ENCODE measurements at places on chromosomes 6 and 20. TPM values are rescaled to one million over a fixed set of nuclear protein-coding genes. Genes with fewer than 3 reads are reported as not detected.

The CD93 gene
- not detected for total RNA-seq

The PRL gene
- total RNA-seq: not detected

The BMP2 gene
- 1.8 TPM for total RNA-seq

The DNAH8 gene
- 0.36 TPM for total RNA-seq

The TAAR9 gene
- not detected for total RNA-seq

The L3MBTL1 gene
- total RNA-seq: 5.6 TPM

The RNASET2 gene
- 41.3 TPM for total RNA-seq

The CLPSL2 gene
- not detected for total RNA-seq

The RBPJL gene
- not detected for total RNA-seq

The SYCP2 gene
- 1.4 TPM for total RNA-seq

- no peak for DNase-seq
- H3K4me1 ChIP-seq: no peaks in the 10 kb centered on the region
- H3K36me3 ChIP-seq: no peaks in the 10 kb centered on the region
- H3K4me3 ChIP-seq: no peak overlapping the region
These were observed 61.2 kb upstream of the CDYL start for GRCh38 chr6:4714961-4715501.

DNA sequence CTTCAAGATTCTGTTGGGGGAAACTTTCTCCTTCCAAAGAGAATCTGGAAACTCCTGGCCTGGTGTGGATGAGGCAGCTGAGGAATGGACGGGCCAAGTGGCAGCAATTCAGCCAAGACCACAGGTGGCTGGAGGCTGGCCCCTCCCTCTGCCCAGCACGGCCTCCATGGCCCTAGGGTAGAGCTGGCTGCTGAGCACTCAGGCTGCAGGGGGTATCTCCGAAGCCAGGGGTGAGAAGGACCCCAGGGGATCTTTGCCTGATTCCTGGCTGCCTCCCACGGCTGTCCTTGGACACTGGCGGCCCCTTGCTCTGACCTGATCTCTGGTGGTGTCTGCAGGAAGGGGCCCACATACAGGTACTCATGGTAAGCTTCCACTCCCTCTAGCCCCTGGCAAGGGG lies 39.0 kb downstream of the GRM4 start:
- no peak overlapping the region for H3K4me3 ChIP-seq
- no peaks in the 10 kb centered on the region for H3K4me1 ChIP-seq
- peaks cover 14% of the 10 kb centered on the region for H3K27me3 ChIP-seq

DNA sequence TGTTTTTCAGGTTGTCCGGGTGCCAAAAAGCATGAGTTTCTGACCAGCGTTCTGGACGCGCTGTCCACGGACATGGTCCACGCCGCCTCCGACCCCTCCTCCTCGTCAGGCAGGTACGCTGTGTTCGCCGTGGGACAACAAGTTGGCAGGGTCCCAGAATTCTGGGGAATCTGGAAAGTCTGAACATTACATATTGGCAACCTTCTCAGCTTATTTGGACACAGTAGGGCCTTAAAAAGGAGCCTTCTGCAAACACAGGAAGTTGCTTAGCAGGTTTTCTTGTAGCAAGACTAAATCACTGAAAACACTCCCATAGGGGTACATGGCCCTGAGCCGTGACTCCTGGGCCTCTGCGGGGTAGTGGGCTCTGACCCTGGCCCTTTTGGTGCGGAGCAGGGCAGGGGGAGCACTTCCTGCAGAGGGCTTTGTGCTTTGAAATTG lies 209.7 kb downstream of the SMOC2 start:
- no peak overlapping the region for H3K27ac ChIP-seq
- H3K27me3 ChIP-seq: no peaks in the 10 kb centered on the region
- no peak for DNase-seq
- H3K4me3 ChIP-seq: no peak overlapping the region
- H3K36me3 ChIP-seq: no peaks in the 10 kb centered on the region

- H3K27me3 ChIP-seq: no peaks in the 10 kb centered on the region
- peaks cover 61% of the 10 kb centered on the region for H3K36me3 ChIP-seq
- peak; percentile 41 for DNase-seq
These were observed 9.9 kb downstream of the SNX21 start for GRCh38 chr20:45843506-45843905.

DNA sequence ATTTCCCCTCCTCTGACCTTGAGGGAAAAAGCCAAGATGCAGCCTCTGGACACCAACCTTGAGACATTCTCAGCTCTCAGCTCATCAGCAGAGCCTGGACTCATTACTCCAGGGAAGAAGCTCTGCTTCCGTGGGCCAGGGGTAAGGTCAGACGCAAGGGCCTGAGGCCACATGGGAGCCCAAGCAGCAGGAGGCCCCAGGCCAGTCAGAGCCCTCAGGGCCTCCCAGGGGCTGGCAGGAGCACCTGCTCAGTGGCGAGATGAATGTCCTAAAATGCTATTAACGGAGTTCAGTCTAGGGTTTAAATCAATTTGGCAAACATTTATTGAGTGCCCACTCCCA lies 208.6 kb downstream of the ERMARD start:
- H3K36me3 ChIP-seq: no peaks in the 10 kb centered on the region
- no peaks in the 10 kb centered on the region for H3K4me1 ChIP-seq
- no peak overlapping the region for H3K27ac ChIP-seq
- H3K4me3 ChIP-seq: no peak overlapping the region
- no peaks in the 10 kb centered on the region for H3K27me3 ChIP-seq

DNA sequence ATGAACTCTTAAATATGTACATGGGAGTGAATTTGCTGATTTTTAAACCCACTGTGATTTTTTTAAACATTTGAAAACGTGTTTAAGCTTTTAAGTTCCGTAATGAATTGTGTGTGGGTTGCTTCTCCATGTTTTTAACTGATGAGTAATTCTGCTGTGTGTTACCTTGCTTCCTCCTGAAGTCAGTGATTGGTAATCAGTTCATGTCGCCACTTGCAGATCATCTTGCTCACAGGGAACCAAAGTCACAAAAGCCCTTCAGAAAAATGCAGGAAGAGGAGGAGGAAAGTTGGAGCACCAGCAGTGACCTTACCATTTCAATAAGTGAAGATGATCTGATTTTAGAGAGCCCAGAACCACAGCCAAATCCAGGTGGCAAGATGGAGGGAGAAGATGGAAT lies 36.7 kb downstream of the KIZ start:
- peaks cover 4% of the 10 kb centered on the region for H3K36me3 ChIP-seq
- no peak overlapping the region for H3K4me3 ChIP-seq
- H3K27me3 ChIP-seq: no peaks in the 10 kb centered on the region
- peaks cover 5% of the 10 kb centered on the region for H3K4me1 ChIP-seq

DNA sequence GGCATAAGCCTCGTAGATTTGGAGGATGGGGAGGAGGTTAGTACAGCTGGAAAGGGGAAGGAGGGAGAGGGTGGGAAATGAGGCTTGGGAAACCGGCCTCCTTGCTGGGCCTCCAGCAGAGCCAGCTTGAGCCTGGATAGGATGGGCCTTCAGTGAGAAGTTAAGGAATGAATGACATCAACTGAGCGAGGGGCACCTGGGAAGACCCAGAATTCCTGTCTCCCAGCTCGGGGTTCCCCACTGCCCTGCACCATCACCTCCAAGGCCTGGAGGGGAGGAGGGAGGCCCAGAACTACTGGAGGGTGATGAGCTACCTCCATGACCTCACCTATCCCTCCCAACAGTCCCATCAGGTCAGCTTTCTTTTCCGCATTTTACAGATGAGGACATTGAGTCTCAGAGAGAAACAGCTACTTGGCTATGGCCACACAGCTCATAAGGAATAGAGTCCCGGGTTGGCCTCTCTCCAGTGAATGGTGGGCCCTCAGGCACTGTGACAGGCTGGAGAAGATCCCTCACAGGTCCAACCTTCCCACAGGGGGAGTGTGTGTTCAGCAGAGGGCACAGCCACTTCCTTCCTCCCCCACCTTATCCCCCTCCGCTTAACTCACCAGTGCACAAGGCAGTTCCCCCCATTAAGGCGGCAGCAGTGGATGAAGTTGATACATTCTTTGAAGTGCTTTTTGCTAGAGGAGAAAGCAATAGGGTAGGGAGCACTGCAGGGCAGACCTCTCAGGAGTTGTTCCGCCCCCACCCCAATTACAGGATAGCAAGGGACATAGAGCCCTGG lies 6.8 kb downstream of the DUSP15 start:
- peaks cover 3% of the 10 kb centered on the region for H3K4me1 ChIP-seq
- H3K36me3 ChIP-seq: no peaks in the 10 kb centered on the region
- peaks cover 37% of the 10 kb centered on the region for H3K27me3 ChIP-seq

- H3K27me3 ChIP-seq: no peaks in the 10 kb centered on the region
- peaks cover under 1% of the 10 kb centered on the region for H3K36me3 ChIP-seq
- H3K4me3 ChIP-seq: no peak overlapping the region
- H3K27ac ChIP-seq: no peak overlapping the region
- DNase-seq: peak; percentile 53
These were observed 37.4 kb downstream of the KIAA1755 start for GRCh38 chr20:38222923-38223742.

DNA sequence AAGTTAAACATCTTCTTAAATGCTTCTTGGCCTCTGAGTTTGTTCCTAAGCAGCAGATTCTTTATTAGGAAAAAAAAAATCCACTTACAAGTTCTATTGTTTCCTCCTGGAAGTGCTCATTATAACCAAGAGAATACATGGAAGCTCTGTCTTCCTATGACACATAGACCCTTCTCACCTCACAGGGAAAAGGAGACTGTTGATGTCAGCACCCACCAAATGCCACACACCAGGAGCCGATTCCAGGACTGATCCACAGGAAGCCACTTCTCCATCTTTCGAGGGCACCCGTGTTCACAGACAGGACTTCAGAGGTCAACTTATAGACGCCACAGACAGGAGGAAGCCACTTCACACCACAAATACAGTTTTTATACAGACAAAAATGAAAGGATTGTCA lies 13.4 kb upstream of the BNIP5 start:
- peak overlapping the region; percentile 95 for H3K27ac ChIP-seq
- H3K36me3 ChIP-seq: no peaks in the 10 kb centered on the region
- H3K27me3 ChIP-seq: no peaks in the 10 kb centered on the region
- no peak for DNase-seq
- H3K4me1 ChIP-seq: peaks cover 29% of the 10 kb centered on the region

DNA sequence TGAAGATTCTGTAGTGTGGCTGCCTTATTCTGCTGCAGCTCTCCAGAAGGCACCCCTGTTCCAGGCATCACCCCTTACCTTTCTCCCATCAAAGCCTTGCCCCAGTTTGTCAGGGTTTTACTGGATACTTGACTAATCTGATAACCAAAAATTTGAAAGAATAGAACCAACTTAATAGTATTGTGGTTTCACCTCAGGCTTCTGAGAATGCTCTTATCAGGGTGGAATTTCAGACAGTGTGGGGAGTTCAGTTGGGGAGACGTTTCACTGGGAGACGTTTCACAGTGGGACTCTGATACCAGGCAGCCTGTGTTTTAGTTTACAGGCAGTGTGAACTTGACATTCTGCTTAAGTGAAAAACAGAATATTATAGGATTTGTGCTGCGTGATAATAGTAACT lies 50.5 kb downstream of the SCAND1 start:
- peaks cover 24% of the 10 kb centered on the region for H3K4me1 ChIP-seq
- DNase-seq: no peak
- H3K36me3 ChIP-seq: peaks cover 35% of the 10 kb centered on the region
- H3K27ac ChIP-seq: no peak overlapping the region
- no peaks in the 10 kb centered on the region for H3K27me3 ChIP-seq

DNA sequence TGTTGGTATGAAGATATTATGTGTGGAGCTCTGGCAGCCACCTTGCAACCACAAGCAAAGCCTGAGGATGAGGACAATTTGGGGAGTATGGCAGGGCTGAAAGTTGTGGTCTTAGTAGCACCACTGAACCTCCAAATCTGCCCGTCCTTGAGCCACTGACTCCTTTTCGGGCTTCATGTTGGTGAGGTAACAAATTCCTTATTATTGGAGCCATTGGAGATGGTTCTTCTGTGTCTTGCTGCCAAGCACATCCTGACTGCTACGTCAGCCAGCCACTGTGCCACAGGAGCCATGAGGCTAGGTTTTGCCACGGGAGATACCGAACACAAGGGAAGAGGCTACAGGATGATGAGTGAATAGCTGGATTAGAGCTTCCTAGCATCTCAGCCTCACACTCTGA lies 201.6 kb downstream of the BMP7 start:
- H3K4me3 ChIP-seq: no peak overlapping the region
- no peaks in the 10 kb centered on the region for H3K36me3 ChIP-seq
- no peaks in the 10 kb centered on the region for H3K27me3 ChIP-seq
- H3K4me1 ChIP-seq: no peaks in the 10 kb centered on the region
- DNase-seq: no peak
- H3K27ac ChIP-seq: no peak overlapping the region

GRCh38 chr20:55977690-55978459 lies 27.4 kb downstream of the CBLN4 start:
- H3K27me3 ChIP-seq: no peaks in the 10 kb centered on the region
- H3K4me3 ChIP-seq: no peak overlapping the region
- DNase-seq: no peak

DNA sequence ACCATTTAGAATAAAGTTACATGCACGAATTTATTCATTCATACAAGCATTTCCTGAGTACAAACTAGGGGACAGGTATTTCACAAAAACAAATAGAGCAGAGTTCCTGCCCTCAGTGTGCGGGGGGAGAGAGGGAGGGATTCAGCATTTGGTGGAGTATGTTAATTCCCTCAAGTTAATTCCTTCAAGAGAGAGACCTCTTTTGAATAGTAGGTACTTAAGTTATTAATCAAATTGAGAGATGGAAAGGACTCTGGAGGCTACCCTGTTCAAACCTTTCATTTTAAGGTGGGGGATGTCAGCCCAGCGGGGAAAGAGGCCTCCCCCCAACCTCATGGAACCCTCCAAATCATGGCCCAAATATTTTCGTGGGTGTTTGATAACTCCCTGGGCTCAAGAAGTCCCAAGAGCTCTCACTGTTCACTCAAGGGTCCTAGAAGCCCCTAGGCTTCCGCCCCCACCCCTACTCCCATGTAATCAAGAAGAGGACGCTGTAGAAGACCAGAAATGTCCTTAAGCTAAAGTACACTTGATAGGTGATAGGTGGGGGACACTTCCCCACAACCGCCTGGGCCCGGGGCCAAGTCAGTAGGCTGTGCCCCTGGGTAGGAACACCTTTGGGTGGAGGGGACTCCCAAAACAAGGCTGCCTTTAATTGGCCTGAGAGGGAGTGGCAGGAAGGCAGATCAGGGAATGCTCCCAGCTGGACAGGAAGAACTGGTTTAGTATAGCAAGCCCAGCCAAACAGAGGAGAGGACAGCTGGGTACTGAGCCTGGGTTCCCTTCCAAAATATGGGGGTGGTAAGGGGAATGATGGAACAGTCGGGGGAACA lies 2.9 kb downstream of the SDC4 start:
- H3K4me3 ChIP-seq: peak overlapping the region; percentile 90
- peak overlapping the region; percentile 100 for H3K27ac ChIP-seq
- H3K4me1 ChIP-seq: peaks cover 71% of the 10 kb centered on the region
- no peaks in the 10 kb centered on the region for H3K27me3 ChIP-seq
